ENCODE measurements at places on chromosomes 6 and 20.

GRCh38 chr20:32567384-32568178, 17.6 kb downstream of the NOL4L start:
- DNase-seq = no peak

DNA sequence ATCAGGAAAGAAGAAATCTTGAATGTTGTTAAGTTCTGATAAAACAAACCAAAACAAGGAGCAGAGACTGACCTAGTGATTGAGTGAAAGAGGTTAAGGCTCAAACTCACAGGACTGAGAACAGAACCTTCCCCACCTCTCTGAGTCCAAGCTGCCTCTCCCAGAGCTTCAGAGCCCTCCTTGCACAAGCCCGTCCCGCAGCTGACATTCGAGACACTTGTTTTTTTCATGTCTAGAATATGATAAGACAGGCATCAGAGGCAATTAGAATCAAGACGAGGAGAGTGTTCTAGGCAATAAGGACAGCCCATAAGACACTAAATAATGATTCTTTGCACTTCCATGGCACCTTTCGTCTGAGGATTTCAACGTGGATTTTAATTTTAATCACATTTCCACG, 140.6 kb downstream of the PXDC1 start:
- DNase-seq = no peak

DNA sequence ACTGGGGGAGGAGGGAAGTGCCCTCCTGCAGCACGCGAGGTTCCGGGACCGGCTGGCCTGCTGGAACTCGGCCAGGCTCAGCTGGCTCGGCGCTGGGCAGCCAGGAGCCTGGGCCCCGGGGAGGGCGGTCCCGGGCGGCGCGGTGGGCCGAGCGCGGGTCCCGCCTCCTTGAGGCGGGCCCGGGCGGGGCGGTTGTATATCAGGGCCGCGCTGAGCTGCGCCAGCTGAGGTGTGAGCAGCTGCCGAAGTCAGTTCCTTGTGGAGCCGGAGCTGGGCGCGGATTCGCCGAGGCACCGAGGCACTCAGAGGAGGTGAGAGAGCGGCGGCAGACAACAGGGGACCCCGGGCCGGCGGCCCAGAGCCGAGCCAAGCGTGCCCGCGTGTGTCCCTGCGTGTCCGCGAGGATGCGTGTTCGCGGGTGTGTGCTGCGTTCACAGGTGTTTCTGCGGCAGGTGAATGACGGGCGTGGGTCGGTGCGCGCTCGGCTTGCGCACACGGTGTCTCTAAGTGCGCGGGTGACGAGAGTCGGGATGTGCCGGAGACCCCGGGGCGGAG, at the start of gene CDKN1A:
Gene CDKN1A (plus strand): TSS at position 227 of the 555 bp plus-strand sequence. CDS start 5,388 bp downstream, outside the sequence.
- peak; percentile 96 for DNase-seq

DNA sequence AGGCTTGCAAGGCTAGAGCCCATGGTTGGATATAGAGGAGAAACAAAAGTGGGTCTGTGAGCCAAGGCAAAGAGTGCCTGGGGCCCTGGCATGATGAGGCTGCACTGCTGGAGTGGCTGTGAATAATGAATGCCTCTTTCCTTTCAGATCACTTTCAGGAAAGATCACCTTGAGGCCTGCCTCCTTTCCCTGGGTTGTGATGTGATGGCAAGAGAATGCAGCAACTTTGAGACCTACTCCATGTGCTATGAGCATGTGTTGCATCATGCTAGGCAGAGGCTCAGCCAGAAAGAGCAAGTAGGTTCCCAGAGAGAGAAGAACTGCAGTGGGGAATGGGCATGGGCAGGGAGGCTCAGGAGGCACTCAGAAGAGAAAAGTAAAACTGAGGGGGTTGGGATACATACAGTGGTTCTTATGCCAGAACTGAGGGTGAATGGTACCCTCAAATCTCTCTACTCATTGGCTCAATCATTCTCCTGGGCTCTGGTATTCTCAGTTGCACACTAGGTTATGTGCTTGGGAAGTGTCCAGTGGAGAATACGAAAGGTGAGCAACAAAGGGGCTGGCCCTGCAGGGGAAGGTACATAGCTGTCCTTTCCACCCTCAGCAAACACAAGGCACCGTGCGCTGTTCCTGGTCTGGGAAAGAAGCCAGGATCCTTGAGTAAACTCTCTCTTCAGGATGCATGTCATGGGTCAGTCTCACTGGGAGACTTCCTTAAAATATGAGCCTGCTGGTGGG, 45.9 kb downstream of the CD164 start:
- DNase-seq = peak; percentile 31

GRCh38 chr20:19815553-19815991, 57.5 kb downstream of the RIN2 start:
- peak; percentile 99 for DNase-seq

GRCh38 chr20:46701556-46701955, 7.9 kb upstream of the SLC2A10 start:
- no peak for DNase-seq

DNA sequence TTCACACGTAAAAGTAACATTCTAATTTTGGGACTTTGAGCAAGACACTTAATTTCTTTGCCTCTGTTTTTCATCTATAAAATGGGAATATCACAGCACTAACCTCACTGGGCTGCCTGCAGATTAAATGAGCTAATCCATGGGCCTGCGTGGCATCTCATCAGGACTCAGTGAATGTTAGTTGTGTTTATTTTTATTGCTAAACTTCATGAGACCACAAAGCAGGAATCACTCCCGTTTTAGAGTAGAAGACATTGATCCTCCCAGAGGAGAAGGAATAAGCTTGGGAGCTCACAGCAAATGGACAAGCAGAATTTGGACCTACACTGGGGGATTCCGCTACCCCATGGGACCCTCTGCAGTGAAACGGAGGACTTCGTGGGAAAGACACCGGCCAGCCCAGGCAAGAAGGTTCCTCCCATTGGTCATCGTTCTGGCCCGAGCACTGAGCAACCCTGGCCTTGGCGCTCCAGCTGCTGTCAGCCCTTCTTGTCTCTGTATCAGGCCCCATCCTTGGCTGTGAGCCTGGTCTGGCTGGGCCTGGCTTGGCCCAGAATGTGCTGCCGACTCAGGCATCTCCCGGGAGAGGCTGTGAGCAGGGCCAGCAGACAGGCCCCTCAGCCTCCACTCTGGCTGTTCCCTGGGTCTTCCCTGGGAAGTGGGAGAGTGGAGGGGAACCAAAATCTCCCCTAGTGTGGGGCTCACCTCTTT, 79.8 kb downstream of the NFATC2 start:
- DNase-seq = peak; percentile 58

GRCh38 chr6:166472636-166473035, 89.9 kb upstream of the MPC1 start:
- no peak for DNase-seq

DNA sequence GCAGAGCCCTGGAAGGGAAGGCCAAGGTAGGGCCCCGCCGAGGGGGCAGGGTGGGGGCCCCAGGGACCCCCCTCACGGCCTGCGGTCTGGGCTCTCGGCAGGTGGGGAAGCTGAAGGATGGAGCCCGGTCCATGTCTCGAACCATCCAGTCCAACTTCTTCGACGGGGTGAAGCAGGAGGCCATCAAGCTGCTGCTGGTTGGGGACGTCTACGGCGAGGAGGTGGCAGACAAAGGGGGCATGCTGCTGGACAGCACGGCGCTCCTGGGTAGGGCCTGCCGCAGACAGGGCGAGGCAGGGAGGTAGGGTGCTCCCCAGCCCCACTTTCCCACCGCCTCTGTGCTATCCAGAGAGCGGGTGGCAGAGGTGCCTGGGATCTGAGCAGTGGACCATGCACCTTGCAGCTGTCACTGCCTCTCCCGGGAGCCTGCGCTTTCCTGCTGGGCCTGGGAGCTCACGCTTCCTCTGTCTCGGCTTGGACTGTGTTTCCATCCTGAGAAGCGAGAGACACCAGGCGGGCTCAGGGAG, 83.1 kb downstream of the SYNJ2 start:
- no peak for DNase-seq

DNA sequence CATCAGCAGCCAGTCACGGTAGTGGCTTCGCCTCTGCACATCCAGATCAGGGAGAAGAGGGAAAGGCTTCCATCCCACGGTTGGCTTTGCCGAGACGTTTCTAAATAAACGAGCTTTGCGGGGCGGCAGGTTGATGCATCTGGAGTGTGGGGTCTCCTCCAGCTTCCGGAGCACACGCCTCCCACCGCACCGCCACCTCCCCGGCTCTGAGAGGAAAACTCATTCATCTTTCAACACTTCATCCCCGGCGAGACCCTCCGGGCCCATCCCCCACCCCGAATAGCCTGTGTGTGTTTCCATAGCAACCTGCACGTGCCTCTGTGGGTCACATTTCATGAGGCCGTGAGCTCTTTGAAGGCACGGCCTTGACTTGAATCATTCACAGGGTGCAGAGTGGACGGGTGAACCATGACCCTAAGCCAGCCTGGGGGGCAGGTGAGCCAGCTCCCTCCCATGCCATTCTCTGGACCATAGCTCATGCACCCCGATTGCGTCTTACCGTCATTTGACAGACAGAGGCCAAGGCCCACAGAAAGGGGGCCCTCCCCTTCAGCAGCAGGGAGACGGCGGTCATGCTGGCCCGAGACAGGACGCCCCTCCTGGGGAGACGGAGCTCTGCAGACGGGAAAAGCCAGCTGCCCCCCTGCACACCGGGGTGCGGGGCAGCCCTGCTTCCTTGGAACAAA, 16.2 kb upstream of the CHRNA4 start:
- DNase-seq = no peak

DNA sequence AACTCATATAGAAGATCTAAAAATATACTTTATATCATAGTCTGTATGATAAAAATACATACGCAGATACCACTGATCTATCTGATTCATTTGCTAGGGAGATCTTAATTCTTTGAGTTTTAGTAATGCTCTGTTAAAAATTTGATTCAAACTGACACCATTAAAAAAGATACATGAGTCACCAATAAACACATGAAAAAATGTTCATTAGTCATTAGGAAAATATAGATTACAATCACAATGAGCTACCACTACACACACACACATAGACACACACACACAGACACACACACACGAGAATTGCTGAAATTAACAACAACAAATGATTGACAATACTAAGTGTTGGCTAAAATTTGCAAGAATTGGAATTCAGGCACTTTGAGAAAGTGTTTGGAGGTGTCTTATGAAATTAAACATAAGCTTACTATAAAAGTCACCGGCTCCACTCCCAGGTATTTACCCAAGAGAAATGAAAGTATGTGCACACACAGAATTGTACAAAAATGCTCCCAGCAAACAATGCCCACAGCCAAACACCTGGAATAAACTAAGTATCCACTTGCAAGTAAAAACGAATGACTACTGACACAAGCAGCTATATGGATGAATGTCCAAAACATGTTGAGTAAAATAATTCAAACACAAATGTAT, 117.7 kb upstream of the GGTLC1 start:
- DNase-seq = peak; percentile 23

- peak; percentile 96 for DNase-seq
Measured at GRCh38 chr20:19775353-19776253, 17.5 kb downstream of the RIN2 start.

- peak; percentile 25 for DNase-seq
Measured at GRCh38 chr6:39301606-39302005, 12.6 kb downstream of the KCNK17 start.

DNA sequence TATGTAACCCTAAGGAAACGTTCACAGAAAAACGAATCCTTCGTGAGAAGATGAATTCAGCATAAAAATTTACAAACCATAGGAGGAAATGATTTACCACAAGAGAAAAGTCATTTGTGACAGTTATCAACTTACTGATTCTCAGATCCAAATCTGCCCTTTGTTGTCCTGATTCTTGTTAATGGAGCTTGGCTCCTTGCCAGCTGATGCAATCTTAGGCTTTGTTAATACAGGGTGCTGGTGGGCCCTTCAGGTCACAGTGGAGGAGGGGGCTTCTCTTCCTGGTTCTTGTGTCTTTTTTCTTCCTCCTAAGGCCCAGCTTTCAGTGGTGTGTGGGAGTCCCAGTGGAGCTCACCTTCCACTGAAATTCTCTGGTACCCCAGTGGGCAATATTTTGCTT, 108.4 kb upstream of the MAP3K7 start:
- DNase-seq = no peak

- peak; percentile 98 for DNase-seq
Measured at GRCh38 chr20:48295445-48295903, 510.2 kb upstream of the SULF2 start.

DNA sequence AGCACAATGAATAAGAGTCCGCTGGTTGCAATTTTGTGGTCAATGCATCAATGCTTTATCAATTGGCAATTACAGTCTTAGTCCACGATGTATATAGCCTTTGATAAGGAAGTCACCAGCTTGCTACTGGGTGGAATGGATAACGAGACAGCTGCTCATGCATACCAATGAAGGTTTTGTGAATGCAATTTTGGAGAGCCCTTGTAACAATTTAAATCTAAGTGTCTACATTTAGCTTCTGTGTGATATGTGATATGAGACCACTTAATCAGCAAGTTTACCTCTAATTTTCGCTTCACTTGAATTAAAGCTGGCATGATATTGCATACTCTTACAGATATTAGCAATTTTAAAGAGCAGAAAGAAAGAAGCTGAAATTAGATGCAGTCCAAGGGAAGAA, 543.9 kb downstream of the RNF144B start:
- DNase-seq = no peak

GRCh38 chr6:72841195-72841594, 219.3 kb downstream of the KCNQ5 start:
- no peak for DNase-seq

DNA sequence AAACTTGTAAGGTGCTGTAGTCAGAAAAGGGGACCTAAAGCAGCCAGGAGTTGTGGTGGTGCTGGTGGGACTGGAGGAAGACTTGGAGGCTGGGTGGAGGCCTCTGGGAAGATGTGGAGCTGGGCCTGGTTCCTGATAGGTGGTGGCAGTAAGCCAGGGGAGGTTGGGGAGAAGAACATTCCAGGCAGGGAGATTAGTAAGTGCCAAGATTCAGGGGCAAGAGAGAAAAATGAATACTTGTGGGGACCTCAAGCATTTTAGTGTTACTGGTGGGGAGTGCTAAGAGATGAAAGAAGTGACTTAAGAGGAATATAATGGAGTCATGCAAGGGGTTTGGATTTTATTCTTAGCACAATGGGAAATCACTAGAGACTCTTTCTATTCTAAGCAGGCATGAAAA, 79.0 kb upstream of the B3GAT2 start:
- DNase-seq = no peak

DNA sequence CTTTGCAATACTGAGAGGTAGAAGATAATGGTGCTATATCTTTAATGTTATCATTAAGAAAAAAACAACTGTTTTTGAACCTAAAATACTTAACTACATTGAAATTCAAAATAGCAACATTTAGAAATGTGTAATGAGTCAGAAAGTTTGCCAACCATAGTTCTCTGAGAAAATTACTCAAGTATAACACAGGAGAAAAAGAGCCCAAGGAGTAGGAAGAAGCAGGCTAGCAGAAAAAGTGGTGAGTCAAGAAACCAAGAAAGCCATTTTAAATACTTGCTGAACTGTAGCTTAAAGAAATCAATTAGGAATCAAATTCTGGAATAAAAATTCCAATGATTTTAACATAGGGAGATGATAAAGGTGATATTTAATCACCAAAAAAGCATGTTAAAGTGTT, 181.0 kb upstream of the RSPO3 start:
- no peak for DNase-seq

Measured in EH (cell line).